ENCODE measurements at places on chromosomes 2 and 18. TPM values are rescaled to one million over a fixed set of nuclear protein-coding genes. Genes with fewer than 3 reads are reported as not detected.

DNA sequence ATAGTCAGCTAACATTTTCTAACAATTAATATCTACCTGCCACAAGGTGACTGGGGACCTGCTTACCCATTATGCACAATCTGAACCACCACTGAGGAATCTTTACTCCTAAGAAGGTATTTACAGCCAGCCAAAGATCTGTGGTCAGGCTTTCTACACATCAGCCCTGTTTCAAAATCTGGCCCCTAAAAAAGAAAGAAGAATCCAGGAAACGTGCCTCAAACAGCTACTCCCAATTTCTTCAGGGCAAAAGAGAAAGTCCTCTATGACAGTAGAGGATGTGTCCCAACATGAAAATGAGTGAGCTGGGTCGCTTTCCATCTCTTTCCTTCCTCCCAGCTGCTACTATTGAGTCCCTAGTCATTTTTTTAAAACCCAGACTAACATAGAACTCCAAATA is 79.5 kb downstream of the EPB41L3 start:
- no peak for DNase-seq

DNA sequence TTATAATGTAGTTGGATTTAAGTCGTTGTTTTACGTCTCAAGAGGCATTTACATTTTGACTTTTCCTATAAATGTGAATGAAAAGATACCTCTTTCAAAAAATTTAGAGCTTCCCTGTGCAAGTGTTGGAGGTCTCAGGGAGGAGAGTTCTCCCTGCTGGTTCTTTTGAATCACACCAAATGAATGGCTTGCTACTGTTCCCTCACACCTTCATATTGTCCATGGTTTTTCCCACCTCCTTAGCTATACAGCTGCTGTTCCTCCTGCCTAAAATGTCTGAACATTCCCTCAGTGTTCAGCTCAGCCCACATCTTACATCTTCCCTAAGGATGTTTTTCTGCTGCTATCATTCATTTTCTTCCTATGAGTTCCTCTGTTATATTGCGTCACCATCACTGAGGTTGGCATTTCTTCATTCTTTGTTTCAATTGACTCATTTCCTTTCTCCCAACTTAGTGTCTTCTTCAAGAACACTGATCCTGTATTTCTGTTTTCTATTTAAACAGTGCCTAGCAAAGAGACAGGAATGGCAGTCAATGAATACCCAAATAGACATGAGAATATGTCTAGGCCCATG is 46.0 kb downstream of the COX7A2L start:
- DNase-seq: no peak

GRCh38 chr2:207734636-207735512 is 23.4 kb downstream of the CCNYL1 start:
- no peak for DNase-seq

Gene SUPT7L
- 36.2 TPM for total RNA-seq

Gene MAP3K19
- total RNA-seq: not detected

Gene TBR1
- total RNA-seq: not detected

All from activated CD4-positive, alpha-beta T cell treated with anti-CD3 and anti-CD28 coated beads, Interleukin-2, amount 10 ng/mL, durations not matched to agents 7 days and 5 days (primary cell).